ENCODE measurements at places on chromosomes 7 and 10.

DNA sequence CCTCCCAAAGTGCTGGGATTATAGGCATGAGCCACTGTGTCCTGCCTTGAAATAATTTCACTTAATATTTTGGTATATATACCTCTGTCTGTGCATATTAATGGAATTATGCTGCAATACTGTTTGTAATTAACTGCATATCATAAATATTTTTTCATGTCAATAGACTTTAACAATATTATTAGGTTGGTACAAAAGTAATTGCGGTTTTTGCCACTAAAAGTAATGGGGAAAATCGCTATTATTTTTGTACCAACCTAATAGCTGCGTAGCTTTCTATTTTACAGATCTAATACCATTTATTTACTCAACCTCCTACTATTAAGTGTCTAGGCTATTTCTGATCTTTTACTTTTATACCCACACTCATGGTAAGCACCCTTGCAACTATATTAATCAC, 3.9 kb upstream of the PDE6C start:
- no peak for DNase-seq

DNA sequence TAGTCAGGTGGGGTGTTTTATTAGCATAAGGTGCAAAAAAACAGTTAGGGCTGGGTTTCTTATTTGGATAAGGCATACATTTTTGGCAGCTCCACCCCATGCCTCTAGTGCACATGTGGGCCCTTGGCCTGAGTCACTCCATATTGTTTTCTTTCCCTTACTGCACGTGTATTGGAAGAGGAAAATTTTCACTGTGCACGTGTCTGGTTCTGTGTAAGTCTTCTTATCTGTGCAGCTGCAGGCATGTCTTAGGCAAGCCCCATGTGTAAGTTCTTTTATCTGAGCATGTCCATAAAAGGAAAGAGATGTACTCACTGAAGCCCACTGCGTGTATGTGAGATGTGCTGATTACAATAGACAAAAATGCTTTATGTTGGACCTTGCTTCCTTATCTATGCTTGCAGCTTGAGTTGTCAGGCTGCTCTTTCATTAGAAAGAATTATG, 540.3 kb upstream of the IGFBP3 start:
- no peak for DNase-seq

DNA sequence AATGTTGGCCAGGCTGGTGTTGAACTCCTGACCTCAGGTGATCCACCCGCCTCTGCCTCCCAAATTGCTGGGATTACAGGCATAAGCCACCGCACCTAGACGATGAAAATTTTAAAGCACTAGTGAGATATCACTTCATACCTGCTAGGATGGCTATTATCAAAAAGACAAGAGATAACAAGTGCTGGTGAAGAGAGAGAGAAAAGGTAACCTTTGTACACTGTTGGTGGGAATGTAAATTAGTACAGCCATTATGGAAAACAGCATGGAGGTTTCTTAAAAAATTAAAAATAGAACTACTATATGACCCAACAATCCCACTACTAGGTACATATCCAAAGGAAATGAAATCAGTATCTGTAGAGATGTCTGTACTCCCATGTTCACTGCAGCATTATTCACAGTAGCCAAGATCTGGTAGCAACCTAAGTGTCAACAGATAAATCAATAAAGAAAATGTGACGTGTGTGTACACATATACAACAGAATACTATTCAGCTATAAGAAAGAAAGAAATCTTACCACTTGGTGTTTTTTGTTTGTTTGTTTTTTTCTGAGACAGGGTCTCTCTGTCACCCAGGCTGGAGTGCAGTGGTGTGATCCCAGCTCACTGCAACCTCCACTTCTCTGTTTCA, 12.5 kb downstream of the MMS19 start:
- no peak for DNase-seq

- no peak for DNase-seq
Measured at GRCh38 chr10:92857904-92858514, 9.7 kb downstream of the EXOC6 start.

DNA sequence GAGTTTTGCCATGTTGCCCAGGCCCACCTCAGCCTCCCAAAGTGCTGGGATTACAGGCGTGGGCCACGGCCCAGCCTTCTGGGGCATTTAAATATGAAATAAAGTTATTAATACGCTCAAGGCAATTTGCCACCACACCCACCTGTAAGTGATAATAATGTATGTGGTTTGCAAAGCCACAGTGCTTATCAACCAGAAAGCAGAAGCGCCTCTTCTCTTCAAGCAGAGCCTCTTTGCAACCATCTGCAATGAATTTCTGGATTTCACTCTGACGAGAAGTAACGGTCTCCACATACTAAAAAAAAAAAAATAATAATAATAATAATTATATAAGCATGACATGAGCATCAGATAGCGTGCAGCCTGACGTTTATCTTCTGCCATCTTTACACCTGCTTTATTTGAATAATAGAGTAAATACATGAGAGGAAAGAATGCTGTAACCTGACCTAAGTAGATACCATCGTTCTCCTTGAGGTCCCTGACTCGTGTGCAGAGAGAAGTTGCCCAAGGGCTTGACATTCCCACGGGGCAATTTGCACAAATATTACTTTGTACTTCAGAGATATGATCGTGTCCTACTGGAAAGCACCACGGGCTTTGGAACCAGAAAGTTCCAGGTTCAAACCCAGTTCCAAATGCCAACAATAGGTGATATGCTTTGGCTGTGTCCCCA, 34.0 kb downstream of the BRI3 start:
- DNase-seq = no peak

GRCh38 chr7:114934086-114934485, 12.2 kb downstream of the MDFIC start:
- DNase-seq = no peak

DNA sequence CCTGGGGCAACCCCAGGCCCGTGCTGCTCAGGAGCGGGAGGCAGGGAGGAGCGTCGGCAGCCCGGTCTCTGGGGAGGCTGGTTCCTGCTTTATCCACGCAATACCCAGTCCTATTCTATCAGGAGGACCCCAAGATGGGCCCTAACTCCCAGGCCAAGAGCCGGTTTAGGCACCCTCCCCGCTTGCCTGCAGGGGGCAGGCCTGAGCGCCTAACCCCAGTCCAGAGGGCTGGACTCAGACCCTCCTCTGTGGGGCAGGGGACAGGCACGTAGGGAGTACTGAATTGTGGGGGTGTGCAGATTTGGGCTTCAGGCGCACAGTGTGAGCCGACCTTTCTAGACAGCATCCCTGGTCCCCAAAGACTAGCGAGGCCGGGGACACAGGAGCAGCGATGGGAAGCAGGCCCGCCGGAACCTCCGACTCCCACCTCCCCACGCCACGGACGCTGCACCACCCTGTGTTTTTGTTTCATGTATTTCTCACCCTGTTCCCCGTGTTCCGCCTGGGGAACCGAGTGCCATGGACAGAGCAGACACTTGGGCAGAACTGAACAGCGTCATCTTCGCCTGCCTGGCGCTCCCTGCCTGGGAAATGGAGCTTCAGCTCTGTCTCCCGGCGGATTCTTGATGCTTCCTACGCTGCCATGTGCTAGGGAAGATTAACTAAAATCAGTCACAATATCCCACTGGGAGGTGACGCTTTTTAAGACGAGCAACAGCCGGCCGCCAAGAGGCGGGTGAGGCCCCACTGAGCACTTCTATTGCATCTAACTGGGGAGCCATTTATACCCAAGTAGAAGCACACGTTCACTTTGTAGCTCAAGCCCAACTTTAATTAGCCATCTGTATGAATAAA, 5.3 kb downstream of the NUDT1 start:
- DNase-seq = peak; percentile 33

- peak; percentile 9 for DNase-seq
Measured at GRCh38 chr7:142868188-142868985, 13.5 kb downstream of the EPHB6 start.

- DNase-seq = no peak
Measured at GRCh38 chr7:69892790-69893189, 294.5 kb downstream of the AUTS2 start.

DNA sequence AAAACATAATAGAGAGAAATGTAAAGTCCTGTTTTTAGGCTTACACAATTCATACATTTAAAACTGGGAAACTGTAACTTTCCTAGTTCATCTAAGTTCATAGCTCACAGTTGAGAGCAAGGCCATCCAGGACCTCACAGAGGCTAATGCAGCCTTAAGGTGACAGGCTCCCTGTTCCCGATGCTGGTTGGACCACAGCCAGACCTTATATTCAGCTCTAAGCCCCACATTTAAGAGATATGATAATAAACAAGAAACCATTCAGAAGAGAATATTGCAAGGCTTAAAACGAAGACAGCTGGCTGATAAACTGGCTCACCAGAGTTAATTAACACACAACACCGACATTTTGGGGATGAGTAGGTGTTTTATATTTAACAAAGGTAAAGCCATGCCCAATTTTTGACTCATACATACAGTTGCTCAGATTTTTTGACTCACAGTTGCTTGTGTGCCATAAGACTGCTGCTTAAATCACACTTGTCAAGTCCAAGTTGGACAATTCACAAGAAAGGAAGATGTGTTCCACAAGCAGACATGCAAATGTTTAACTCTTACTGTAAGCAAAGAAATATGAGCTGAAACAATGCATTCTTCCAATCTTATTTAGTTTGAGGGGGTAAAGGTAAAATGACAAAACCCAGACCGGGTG, 41.1 kb upstream of the TMEM213 start:
- DNase-seq = no peak

DNA sequence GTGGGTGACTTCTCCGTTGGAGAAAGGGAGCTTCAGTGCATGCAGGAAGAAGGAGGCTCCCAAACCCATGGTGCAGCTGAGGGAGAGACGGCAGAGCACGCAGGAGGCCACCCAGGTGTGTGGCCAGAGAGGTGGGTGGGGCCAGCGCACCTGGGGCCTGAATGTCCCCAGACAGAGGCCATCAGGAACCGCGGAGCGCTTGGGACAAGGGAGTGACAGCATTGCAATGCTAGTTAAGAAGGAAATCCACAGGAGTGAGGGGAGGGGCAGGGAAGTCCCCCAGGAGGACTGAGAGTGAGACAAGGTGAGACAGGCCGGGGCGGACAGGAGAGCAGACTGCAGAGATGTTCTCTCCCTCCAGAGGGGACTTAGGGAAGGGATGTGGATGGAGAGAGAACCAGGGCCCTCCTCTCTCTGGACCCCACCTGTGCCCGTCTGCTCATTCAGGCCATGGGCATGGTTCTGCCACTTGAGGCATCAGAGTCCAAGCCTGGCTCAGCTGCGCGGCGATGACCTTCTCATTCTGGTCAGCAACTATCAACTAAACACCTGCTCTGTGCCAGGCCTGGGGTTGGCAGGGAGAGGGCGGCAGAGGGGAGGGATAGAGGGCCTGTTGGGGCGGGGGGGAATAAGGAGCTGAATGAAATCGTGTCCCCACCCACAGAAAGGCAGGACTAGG, 69.4 kb upstream of the COL13A1 start:
- DNase-seq = no peak

DNA sequence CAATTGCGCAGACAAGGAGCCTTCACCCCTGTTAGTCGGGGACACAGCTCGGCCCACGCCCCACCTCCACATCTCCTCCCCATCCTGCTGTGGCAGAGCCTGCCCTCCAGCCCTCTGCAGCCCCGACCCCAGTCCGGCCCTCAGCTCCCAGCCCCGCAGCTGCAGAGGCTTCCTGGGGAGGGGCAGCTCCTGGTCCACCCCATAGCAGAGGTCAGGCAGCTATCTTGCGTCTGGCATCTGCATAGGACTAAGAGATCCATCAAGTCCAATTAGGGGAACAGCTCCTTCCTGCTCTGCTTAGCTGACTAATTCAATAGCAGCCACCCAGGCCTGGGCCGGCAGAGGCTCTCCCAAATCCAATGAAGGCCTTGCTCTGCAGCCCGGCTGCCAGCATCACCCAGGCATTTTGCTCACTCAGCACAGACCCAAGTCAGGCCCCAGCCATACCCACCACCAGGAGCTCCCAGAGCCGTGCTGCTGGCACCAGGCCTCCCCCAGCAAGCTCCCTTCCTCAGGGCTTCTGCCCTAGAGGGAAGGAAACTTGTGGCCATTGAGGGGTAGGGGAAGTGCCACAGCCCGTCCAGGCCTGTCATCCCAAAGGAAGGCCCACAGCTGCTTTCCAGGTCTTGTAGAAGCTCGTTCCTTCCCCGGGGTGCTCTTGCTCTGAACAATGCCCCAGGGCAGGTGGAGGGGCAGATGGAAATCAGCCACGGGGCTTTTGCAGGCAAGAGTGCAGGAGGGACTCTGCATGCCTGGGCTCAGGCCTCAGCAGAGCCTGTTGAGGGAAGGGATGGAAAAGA, 106.2 kb upstream of the RET start:
- peak; percentile 9 for DNase-seq

GRCh38 chr10:22911889-22912762, 15.7 kb upstream of the ARMC3 start:
- DNase-seq = no peak

- DNase-seq = no peak
Measured at GRCh38 chr7:43674559-43675436, 54.5 kb downstream of the COA1 start.

DNA sequence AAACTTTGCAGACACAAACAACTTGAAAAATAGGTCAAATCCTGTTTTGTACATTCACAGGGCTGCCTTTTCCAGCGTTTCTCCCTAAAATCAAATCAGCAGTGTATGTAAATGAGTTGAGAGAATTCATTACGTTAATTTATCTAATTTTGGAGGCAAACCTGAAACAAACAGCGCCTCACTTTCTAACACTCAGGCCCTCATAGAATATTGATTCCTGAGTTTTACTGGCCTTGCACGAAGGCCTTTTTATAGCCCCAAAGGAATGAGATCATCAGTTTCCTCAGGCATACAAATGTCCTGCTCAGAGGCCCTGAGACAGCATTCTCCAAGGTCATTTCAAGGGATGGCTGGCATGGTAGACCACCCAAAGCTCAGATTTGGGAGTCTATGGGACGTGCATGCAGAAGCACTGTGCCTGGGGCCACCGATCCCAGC, 131.7 kb upstream of the CHST15 start:
- no peak for DNase-seq

DNA sequence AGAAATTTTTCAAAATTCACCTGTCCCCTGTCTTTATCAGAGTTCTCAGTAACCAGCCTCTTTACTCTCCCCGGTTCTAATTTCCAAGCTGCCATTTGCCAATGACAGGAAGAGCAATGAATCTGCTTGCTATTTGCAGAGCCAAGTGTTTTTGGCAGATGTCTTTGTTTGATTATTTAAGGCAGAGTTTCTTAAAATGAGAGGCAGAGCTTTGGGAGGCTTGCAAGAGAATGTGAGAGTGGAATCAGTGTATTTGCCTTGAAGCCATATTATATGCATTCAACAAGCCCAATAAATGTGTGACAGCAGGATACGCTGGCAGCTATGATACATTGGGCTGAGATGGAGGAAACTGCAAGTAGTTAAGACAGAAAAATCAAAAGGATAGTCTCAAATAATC, 196.5 kb downstream of the PHF14 start:
- no peak for DNase-seq

DNA sequence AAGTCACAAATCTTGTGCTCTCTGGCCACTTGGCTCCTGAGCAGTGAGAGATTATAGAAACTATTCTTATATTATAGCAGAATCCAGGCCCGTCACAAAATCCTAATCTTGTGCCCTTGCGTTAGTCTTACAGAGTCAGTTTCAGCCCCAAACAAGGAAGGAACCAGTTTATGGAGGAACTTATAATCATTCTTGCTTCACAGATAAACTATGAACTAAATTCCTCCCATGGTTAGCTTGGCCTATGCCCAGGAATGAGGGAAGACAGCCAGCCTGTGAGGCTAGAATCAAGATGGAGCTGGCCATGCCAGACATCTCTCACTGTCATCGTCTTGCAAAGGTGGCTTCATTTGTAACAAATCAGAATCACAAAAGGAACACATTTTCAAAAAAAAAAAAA, 199.7 kb upstream of the PITRM1 start:
- no peak for DNase-seq
